T-helper 2 cell (primary cell): ENCODE measurements at places on chromosomes 2 and 18.

- DNase-seq = no peak
Observed at GRCh38 chr2:150141226-150142001, 346.1 kb downstream of the RND3 start.

GRCh38 chr2:224927011-224927410 lies 115.3 kb downstream of the DOCK10 start:
- no peak for DNase-seq

DNA sequence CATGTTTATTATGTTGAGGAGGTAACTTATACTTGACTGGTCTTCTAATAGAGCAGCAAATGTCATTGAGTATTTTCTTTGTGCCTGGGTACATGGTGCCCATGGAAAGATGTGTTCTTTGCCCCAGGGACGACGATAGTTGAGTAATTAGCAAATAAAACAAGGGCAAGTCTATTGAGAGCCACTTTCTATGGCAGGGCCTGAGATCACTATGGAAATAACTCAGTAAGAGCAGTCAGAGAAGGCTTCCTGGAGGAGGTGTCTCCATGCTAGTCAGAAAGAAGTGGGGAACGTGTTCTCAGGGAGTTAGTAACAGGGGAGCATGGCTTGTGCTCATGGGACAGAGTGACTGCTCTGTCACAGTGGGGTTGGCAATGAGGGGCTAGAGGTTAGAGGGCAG lies 28.6 kb downstream of the CTIF start:
- no peak for DNase-seq

DNA sequence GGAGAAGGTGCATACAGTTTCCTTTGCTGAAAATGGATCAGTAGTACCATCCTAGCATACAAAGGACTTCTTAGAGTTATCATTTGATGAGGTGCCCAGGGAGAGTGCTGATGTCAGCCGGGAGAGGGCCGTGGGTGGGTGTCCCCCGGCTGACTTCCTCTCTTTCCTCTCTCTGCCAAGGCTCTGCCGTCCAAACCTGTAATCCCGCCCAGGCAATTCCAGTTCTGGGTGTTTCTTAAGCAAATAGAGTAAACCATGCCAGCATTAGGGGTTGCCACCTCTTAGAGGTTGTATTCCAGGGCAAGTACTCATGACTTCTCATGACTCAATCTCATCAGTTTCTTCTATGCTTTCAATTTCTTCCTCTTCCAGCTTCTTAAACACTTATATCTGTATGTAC lies 117.2 kb downstream of the GATA6 start:
- DNase-seq = no peak

DNA sequence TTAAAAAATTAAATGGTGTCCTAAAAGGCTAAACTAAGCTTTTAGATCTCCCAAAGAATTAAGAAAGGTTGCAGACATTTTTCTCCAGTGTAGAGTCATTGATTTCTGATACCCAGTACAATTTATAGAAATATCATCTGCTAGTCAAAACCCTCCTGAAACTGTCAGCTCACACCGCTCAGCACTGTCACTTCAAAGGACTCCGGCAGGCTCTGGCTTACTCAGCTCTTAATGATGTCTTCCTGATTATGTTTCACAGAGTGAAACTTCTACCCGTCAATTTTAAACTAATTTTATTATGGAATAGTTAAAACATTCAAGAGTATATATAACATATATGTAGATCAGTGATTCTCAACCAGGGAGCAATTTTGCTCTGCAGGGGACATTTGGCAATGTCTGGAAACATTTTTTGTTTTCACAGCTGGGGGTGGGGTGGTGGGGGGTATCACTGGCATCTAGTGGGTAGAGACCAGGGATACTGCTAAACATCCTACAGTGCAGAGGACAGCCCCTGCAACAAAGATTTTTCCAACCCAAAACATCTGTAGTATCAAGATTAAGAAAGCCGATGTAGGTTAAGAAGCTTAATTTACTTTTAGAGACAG lies 31.6 kb downstream of the CDK15 start:
- DNase-seq = no peak

DNA sequence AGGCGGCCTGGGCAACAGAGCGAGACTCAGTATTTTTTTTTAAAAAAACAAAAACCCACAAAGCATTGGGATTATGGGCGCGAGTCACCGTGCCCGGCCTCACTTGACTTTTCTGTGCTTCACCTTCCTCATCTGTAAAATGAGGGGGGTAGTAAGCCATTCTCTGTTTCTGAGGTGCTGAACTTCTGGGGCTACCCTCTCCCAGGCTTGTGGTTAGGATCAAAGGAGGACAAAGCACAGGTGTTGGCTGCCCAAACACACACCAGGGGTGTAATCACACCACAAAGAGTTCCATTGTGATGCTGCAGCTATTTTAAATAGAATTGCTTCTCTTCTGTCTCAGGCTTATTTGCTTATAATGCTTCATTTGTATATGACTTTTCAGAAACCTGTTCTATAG lies 35.8 kb upstream of the INHBB start:
- no peak for DNase-seq

- DNase-seq = no peak
Observed at GRCh38 chr2:108965540-108966289, 23.3 kb downstream of the EDAR start.

GRCh38 chr2:70854411-70854810 lies 18.8 kb upstream of the CD207 start:
- no peak for DNase-seq

- no peak for DNase-seq
Observed at GRCh38 chr2:157871415-157871814, 4.7 kb downstream of the ACVR1 start.

DNA sequence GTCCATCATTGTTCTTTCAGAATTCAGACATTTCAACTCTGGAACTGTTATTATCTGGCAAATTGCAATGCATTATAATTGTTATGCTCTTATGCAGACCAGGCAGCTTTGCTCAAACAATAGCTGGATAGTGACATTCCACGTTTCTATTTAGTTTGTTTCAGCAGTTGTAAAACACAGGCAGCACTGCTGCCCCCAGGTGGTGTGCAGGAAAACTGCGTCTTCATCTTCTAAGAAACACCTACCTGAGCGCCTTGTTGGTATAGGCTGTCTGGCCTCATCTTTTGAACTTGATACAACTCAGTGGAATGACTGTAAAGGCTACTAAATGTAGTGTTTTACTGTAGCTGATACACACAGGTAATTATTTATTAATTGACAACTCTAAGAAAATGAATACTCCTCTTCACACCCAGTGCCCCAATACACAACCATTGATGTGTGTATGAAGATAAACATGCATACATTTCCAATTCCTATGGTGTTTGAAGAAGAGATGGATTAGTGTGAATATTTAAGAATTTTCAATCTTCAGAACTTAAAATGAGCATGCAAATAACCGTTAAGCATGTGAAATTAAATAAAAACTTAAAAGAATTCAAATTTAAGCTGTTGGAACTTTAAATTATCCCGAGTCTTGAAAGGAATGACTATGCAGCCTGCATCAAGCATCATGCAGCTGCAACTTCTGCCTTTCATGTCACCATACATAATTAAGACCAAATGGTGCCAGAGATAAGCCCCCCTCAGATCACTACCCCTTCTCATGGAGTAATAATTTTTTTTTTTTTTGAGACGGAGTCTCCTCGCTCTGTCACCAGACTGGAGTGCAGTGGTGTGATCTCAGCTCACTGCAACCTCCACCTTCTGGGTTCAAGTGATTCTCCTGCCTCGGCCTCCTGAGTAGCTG lies 85.6 kb downstream of the CD8B2 start:
- no peak for DNase-seq

DNA sequence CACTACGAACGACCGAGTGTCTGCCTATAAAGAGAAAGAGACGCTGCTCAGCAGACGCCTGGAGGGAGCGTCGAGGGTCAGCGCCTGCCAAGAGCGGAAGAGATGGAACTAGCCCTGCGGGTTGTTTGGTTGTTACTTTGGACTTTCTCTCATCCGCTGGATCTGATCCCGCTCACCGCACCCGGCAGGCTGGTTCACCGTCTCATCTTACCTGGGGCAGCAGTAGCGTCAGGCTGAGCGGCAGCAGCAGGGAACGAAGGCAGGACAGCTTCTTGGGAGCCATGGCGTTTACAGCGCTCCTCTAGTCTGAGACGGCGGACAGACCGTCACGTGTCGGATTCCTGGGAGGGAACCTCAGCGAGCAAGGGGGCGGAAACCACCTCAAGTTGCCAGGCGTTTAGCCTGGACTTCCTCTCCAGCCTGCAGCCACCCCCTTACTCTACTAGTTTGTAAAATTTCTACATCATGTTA lies 1.9 kb downstream of the GLB1L start:
- DNase-seq = no peak

DNA sequence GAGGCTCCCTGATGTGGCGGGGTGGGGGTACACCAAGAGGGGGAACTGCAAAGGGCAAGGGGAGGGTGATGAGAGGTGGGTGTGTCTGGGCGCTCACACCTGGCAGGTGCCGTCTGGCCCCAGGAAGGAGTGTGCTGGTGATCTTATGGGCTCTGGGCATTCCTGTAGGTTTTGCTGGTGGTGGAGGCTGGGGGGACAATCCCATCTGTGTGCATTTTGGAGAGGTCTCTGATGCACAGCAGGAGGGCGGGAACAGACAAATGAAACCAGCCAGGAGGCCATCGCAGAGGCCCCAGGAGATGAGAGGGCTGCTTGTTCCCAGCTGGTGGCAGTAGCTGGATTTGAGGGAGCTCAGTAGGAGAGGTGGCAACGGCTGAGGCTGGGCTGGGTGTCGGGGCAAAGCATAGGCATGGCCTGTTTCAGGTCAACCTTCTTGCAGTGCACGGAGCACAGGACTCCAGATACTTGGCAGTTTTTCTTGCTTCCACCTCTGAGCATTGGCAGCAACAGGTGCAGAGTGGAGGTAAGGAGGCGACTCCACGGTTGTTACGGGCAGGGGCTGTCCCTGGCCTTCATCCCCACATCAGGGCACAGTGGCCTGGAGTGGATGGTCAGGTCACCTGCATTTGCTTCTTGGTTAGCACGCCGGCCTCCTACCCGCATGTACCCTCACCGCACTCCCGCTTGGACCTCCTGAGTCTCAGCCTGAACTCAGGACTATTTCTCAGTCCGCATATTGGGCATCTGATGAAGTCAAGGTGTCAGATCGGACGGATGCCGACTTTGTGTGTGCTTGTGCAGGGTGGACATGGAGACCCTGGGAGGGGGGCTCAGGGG lies 194.2 kb upstream of the HDAC4 start:
- DNase-seq = no peak

DNA sequence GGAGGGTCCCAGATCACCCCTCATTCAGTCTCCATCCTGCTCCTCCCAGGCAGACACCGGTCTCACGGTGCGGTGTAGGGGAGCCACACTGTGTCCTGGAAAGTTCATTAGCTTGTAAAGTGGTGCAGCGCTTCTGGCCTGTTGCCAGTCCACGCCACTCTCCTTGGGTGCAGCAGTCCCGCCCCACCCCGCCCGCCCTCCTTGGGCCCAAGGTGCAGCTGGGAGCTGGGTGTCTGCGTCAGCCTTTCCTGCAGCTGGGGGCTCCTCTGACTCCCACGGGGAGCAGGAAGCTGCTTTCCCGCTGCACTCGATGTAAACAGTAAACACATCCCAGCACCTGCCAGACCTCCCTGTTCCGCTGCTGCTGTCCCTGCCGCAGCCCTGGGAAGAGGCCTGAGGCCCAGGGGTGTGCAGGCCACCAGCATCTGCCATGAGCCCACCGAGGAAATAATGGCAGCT lies 53.8 kb upstream of the ASB18 start:
- DNase-seq = no peak

DNA sequence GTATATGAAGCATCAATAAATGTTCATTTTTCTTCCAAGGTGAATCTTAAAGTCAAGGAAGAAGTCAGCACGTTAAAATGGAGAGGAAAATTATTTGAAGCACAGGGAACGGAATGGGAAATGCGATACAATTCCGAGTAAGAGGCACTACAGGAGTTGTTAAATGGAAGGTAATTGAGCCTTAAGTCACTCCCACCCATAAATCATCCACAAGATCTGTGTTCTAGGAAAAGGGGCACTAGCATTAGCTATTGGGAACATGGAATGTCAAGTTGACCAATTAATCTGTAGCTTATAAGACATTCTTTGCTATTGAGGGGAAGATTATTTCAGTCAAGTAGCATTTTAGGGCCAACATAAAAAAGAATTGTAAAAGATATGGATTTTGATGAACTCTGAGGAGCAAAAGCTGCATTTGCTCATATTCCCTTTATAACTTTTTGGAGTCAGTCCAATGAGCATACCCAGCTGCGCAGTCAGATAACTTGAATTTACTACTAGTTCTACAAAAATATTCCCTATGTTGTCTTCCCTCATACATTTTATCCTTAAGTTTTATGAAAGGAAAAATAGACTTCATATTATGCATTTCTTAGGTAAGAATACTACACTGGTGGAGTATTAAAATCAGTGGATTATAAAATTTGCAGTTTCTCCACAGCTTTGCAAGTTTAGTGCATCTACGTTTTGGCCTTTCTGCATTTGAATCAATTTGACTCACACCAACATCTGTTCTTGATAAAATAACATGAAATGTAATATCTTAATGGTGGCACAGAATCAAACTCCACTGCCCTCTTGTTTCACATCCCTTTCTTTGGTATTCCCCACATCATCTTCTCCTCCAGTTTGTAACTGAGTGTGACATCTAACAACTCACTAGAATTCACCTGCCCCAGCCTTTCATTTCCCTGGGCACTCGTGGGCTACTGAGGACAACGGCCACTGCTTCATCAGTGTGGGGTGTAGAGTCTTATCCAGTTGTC lies 95.6 kb downstream of the SP3 start:
- DNase-seq = no peak

DNA sequence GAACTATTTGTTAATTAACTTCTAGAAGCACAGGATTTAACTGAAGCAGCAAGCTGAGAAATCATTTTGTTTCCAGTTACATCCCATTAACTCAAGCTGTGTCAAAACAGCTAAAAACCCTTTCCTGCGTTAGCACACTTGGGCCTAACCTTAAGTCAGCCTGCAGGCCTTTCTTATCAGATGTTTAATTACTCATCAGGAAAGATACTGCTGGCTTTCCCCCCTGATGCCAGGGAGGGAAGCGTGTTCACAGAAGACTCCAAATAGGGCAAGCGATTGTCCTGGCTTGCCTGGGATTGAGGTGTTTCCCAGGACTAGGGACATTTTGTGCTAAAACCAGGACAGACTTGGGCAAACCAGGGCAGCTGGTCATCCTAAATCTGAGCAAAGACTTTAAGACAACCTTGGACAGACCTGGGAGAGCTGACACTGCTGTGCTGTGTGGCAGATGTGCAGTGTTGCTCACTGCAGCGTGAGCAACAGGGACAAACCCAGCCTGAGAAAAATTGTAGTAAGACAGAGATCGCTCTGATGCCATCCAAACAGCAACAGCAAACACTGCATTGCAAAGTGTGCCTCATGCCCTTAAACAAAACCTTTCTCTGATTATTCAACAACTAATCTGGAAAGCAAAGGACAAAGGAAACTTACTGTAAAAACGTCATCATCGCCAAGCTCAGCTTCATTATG lies 100.9 kb downstream of the SPRED2 start:
- DNase-seq = no peak

GRCh38 chr2:86831537-86831936 lies 30.1 kb downstream of the CD8B start:
- no peak for DNase-seq

GRCh38 chr2:42421601-42422239 lies 60.7 kb upstream of the COX7A2L start:
- no peak for DNase-seq

- no peak for DNase-seq
Observed at GRCh38 chr2:219484343-219485200, 14.1 kb upstream of the GMPPA start.
